Activated CD4-positive, CD25-positive, alpha-beta regulatory T cell treated with anti-CD3 and anti-CD28 coated beads, Interleukin-2, amount 50 U/mL, for 72 hours (primary cell): ENCODE measurements at places on chromosomes 11 and 22.

GRCh38 chr11:75700940-75701339 is 16.7 kb upstream of the MOGAT2 start:
- DNase-seq = no peak

- DNase-seq = no peak
Observed at GRCh38 chr11:96642583-96642982, 252.8 kb downstream of the JRKL start.

DNA sequence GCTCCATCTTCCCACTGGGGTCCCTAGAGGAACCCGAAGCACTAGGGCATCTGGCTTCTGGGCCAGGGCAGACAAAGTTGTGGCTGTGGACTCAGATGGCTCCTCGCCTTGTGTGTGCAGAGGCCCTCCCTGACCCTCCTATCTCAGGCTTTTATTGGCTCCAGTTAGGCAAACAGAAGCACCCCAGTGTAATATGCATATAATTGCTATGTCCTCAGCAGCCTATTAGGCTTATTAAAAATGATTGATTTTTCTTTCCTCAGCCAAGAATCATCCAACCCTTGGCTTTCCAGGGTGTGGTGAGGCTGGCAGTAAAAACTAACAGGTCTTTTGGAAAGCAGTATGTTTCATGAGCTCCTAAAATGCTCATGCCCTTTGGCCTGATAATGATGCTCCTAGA is 22.3 kb downstream of the UPB1 start:
- DNase-seq = no peak

DNA sequence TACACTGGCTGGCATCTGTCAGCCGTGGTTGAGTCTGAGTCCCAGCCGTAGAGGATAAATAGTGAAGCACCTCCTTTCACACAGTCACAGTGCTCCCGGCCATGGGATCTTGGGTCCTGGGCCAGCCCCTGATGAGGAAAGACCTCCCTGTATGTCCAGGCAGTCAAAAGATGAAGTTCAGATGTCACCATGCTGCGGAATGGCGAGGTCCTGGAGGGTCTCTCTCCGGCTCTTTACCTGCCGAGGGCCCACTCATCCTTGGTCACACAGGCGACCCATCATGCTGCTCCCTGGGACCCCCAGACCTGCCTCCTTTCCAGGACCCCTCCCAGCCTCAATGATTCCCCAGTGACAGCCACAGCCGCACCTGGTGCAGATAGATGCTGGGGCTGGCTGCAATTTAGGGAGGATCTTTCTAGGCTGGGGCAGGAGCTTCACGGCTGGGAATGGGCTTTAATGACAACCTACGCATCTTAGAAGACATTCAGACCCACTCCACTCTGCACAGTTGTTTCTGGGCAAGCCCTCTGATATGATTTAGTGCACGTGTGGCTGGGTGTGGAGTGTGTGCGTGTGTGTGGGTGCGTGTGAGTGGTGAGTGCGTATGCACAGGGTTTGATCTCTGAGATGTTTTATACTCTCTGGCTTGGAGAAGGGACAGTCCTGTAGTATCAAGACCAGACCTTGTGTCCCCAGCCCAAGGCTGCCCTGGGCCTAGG is 79.7 kb downstream of the FBLN1 start:
- no peak for DNase-seq

DNA sequence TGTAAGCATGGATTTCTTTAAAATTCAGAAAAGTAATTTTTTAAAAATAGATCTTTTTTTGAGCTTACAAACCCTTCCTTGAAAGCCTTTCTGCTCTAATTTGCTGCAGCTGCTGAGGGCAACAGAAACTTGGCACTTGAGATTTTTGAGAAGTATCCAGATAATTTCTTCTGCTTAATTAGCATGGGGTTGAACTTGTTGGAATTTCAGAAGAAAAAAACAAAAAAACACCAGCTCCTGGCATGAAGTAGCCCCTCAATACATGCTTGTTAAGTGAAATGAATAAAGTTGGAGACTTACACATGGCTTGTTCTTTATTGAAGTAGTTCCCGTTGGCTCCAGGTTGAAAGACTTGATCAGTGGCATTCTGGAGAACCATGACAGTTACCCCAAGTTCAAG is 331.4 kb upstream of the RAG2 start:
- no peak for DNase-seq

DNA sequence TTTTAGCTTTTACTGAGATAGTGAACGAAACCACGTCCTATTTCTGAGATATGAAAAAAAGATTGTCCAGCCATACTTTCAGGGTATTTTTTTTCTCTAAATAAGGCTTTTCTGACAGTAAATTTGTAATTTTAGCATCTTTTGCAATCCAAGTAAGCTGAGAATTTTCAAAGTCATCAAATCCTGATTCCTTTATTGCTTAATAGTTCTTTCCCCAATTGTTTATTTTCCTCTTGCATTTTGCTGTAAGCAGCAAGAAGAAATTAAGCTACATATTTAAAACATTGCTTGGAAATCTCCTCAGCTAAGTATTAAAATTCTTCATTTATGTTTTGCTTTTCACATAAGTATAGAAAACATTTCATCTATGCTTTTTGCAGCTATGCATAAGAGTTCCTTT is 493.3 kb upstream of the CCDC179 start:
- DNase-seq = no peak

DNA sequence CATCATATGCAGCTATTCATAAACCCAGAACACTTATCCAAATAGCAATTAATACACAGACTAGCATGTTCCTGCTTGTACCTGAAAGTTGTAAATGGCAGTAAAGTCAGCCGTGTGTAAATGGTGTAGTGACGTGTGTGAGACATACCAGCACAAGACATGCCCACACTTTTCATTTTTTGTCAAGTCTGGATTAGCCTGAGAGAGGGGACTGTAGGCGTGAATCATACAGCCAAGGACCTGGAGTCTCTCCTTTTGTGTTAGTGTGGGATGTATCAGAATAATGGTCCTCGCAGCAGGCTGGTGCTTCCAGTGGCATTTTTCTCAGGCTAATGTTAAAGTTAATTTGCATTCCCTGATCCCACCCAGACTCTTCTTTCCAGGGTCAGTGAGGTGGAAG is 116.8 kb upstream of the BMAL1 start:
- DNase-seq = no peak

- DNase-seq = no peak
Observed at GRCh38 chr11:11722861-11723260, 101.1 kb upstream of the GALNT18 start.

GRCh38 chr11:130827451-130828377 is 88.6 kb downstream of the SNX19 start:
- no peak for DNase-seq

DNA sequence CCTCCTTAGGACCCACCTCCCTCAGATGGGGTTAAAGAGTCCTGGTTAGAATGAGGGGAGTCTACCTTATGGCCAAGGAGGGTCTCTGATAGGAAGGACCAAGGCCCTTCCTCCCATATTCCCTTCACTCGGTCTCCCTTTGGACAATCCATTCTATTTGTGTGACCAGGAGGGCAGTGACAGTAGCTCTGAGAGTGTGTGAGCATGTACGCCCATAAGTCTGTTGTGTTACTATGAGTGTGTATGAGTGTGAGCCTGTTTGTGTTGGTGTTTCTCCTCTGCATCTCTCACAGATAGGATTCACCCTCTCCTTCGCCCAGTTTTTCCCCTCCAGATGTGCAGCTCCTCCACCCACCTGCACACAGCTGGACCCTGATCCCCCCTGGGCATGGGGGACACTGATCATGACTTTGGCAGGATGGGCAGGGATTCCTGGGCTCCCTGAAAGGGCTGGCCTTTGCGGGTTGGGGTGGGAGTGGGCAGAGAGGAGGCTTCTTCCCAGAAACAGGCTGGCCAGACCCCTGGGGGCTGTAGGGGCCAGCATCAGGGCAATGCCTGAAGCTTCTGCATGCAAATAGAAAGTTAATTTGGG is 14.5 kb downstream of the PHLDB1 start:
- no peak for DNase-seq

GRCh38 chr11:1341928-1342524 is 32.6 kb upstream of the TOLLIP start:
- DNase-seq = no peak

DNA sequence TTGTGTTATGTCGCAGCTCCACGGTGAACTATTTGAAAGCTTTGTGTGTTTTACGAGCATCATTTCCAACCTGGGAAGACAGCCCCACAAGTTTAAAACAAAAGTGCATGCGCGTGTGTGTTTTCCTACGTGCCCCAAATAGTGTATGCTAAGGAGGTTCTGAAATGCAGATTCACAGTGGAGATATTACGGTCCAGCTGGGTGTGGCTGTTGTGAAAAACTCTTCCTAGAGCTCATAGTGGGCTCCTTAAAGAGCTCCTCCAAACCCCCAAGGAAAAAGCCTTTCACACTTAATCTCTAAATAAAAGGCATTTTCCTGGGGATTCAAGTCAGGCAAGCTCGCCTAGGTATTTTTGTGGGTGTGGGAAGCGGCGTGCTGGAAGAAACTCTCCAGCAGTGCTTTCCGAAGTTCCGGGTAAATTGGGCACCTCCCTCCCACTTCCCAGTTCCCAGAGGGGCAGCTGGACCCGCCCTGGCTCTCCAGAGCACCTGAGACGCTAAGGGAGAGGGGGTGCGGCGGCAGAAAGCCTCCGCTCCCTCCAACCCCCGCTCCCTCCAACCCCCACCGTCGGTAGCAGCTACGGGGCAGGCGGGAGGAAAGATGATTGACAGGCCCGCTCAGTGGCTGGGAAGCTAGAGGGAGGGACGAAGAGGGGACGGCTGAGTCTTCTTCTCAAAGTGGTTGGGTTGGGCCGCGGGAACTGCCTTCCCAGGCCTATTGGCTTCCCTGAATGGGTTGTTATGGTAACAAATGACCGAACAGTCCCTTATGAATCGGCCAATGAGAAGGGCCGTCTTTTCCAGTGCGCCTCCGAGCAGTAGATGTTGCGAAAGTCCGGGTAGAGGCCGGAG is 561 bp upstream of the PCF11 start:
- DNase-seq = peak; percentile 92

- no peak for DNase-seq
Observed at GRCh38 chr11:6452219-6452618, 11.4 kb upstream of the HPX start.

GRCh38 chr11:67502328-67502979 is 2.7 kb downstream of the PITPNM1 start:
- DNase-seq = no peak

GRCh38 chr11:111718859-111719258 is 47.3 kb downstream of the PPP2R1B start:
- no peak for DNase-seq

DNA sequence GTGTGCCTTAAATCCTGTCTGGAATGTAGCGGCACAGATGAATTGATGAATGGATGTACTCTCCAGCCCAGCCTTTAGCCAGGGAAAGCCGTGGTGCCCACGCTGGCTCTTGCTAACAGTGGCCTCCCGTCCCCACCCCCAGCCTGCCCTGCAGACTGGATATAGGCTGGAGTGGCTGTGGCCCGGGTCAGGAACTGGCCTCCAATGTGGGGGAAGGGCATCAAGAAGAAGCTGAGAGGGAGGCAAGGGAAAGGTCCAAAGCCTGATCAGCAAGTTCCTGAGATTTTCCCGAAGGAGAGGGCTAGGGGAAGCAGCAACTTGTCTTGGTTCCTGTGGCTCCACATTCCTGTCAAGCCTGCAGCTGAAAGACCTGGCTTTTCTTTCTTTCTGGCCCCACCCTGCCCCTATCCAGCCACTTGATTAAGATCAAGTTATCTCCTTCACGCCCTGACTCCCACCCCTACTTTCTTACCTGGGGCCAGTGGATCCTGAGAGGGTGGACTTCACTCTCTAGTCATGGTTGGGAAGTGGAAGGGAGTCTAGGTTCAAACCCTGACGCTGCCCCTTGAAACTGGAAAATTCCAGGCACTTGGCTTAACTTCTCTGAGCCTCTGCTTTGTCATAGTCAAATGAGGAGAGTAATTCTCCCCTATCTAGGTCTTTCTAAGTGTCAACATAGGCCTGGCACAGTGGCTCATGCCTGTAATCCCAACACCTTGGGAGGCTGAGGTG is 11.0 kb upstream of the MICALL1 start:
- DNase-seq = no peak

DNA sequence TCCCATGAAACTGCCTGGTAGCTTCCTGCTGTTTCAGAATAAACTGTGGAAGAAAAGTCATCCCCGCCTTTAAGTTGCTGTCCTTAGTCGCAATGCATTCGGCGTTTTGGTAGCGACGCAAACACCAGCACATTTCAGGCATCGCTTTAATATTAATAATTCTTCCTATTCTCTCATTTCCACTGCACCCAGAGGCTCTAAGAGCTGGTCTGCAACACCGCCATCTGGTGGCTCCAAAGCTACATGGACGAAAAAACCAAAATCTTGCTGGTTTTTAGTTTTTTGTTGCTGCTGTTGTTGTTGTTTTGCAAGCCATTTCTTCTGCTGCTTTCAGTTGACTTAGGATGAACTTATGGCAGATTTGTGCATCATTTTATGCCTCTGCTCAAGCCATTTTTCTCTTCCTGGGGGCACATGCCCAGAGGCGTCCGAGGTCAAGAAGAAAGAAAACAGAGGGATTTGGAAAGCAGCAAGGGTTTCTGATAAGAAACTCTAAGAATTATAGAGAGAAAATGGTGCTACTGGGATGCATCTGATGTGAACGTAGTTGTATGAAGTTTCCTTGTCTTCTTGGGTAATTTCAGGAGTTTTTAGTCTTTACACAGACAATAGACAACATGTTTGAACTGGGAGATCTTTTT is 345.4 kb upstream of the KIRREL3 start:
- DNase-seq = no peak

- no peak for DNase-seq
Observed at GRCh38 chr11:5690736-5691135, 1.1 kb downstream of the TRIM22 start.

GRCh38 chr11:74949753-74950137 is 679 bp downstream of the SPCS2 start:
- no peak for DNase-seq

DNA sequence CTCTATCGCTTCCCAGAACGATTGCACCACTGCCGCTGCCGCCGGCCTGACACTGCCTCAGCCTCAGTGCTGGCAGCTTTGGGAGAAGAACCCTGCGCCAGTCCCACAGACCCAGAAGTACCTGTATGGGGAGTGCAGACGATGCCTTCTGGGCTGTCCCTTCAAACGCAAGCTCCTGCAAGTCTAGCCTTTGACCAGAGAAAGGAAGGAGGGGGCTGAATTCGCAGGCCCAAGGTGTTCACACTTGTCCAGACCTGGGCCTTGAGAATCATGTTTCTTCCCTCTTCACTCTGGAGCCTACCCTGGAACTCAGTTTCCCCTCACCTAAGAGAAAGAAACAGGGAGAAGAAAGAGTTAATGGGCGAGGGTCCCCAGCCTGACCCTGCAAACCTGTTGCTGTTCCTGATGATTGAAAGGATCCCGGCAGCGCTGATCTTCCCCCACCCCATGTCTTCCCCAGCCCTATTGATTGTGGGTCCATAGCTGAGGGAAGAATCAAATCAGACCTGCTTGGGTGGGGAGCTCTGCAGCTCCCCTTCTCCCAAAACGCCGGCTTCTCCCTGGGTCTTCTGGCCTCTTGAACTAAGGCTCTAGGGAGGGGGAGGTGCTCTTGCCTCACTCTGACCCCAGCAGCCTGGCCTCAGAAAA is 786 bp upstream of the MCAM start:
- DNase-seq = no peak

DNA sequence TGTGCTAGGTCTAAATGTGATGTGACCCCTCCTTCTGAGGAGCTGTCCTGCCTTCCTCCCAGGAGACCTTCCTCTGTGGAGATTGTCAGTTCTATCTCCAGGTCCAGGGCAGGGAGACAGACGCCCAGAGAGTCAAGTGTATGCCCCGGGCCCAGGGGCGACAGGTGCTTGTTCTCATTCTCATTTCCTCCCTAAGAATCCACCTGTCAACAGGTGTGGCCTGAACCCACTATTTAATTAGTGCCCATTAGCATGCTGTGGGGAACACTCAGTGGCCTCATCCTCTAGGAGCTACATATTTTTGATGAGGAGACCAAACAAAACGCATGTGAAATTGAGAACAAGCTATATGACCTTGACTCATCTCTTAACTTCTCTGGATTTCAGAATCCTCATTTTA is 9.5 kb downstream of the PKNOX2 start:
- DNase-seq = no peak
